Stimulated activated CD4-positive, alpha-beta T cell treated with anti-CD3 and anti-CD28 coated beads, Interleukin-12 subunit alpha, Interleukin-12 subunit beta, amount 100 ng/mL, for 4 hours (primary cell): ENCODE measurements at places on chromosomes 2 and 18.

DNA sequence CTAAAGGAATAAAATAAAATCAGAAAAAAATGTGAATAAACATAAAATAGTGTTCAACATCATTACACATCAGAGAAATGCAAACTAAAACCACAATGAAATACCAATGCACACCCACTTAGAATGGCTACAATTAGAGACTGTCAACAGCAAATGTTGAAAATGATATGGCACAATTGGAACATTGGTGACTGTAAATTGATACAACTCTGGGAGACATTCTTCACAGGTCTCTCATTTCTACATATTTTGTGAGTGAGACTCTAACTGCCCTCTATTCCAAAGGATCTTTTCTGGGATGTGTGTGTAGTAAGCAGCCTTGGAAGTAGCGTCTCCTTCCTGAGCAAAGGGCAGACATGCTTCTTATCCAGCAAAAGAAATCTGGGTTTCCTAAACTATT, 323.0 kb downstream of the FBXO15 start:
- DNase-seq = no peak

DNA sequence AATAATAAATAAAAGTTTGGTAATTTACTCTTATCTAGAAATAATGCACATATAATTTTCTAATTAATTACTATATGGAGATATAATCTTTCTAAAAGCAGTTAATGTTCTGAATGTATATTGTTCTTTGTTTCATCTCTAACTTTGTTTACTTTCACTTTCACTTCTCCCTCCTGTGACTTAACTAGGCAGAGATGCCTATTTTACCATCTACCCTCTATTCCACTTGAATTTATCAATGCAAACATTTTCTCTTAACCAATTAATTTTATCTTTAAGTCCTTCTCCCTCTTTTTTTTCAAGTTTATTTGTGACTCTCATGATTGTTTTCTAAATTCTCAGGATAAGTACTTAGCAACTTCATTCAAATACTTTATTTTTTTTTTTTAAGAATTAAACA, 55.1 kb upstream of the IL1RL1 start:
- DNase-seq = no peak

DNA sequence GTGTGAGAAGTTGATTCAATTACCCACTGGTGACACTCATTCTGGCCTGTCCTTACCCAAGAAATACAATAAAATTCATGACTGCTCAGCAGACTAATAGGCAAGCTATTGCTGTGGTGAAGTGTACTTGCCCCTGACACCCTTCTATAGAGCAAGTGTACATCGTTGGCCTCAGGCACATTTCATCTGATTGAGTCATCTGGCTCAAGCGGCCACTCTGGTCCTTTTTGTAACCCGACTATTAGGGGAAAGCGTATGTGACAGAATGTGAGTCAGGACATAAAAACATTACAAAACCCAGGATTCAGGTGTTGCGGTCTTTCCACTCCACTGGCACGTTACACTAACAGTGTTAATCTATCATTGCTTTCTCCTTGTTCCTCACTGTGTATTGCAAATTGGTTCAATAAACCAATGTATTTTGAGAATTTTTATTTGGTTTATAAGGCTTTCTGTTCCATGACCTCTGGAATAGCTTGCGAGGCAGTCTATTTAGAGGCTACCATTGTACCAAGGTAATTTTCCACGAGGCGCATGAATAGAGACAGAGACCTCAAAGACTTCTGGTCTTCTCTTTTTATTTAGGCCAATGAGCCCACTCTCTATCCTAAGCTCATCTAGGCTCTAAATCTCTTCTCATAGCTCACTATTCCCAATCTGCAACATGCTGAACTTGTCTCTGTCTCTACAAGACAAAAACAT, 10.2 kb upstream of the TTC32 start:
- DNase-seq = no peak

DNA sequence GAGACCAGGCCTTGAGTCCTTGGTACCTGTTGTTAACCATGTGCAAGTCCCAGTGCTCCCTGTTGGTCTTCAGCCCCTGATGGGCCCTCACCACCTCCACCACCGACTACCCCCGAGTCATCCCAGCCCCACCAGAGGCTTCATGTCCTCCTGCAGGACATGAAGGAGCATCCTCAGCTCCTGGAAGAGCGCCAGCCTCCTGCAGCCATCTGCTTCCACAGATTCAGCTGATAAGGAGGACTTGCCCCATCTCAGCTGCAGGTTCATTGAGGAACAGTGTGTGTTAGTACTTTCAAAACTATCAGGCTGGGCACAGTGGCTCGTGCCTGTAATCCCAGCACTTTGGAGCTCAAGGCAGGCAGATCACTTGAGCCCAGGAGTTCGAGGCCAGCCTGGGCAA, 151.9 kb downstream of the ATP9B start:
- DNase-seq = no peak

DNA sequence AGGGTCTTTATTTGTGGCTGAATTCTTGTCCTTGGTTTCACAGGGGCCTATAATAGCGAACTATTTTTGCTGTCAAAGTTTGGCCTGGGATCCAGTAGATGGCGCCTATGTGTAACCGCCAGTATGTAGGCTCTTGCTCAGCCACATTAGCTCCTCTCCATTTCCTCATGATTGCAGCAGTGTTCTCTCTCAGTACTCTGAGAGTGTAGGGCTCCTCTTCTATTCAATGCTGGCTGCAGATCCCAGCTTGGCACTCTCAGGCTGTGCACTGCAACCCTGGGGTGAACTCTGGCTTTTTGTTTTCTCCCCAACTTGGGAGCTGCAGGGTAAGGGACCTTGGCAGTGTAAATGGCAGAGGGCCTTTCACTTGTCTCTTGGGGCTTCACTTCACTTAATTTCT, 344.6 kb upstream of the CHAC2 start:
- DNase-seq = no peak

DNA sequence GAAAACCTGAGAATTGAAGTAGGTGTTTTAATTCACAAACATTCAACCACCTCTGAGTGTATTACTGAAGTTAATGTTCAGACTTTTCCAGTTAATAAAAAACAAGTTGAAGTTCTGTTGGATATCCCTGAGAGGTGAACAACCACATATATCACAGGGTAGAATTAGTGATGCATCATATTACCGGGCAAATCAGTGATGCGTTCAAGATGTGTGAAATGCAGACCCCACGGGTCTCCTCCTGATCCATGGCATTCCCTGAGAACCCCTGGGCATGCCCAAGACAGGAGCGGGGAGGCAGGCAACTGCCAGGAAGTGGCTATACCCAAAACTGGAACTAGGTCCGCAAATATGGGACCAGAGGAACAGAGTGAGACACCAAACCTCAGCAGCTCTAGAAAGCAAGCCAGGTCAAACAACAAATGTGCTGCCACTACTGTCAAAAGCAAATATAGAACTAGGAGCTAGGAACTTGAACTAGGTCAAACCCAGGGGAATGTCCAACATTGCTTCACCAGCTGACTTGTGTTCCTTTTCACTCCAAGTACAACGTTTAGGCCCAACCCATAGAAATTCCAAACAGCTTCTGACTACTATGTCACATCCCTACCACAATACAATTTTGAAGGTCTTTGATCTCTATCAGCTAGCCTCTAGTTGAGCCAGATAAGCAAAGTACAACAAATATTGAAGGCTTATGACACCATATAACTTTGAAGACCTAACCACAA, 20.2 kb downstream of the PSTPIP2 start:
- DNase-seq = no peak

DNA sequence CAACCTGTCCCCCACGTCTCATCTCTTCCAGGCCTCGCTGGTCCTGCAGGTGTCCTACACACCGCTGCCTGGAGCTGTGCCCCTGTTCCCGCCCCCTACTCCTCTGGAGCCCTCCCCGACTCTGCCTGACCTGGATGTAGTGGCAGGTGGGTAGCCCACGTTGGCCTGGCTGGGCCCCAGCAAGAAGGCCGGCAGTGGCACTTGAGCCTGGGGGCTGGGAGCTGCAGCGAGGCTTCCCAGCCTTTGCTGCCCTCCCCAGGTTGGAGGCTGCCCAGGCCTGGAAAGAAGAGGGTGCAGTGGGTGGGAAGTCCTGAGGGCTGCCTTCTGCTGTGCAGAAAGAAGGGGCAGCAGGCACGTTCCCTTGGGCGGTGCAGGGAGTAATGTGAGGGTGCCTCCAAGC, 58.4 kb downstream of the DYSF start:
- DNase-seq = no peak

DNA sequence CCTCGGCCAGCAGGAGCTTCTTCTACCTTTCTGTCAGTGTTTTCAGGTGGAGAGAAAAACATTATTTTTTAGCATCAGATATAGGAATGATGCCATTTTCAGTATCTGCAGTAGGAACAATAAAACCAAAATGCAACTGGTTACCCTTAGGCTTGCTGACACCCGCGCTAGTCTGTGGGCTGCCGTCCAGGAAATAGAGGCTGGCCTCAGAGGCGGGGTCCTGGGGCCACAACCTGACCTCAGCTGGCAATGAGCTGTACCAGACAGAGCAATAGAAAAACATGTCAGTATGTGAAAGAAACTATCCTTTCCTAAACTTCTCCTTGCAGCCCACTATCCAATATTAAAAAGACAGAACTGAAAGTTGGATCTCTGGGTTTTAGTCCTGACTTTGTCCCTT, 4.6 kb upstream of the ST6GAL2 start:
- no peak for DNase-seq

GRCh38 chr18:57890266-57890665, 87.2 kb upstream of the ATP8B1 start:
- no peak for DNase-seq

GRCh38 chr2:152617456-152618192, 99.6 kb downstream of the PRPF40A start:
- no peak for DNase-seq

DNA sequence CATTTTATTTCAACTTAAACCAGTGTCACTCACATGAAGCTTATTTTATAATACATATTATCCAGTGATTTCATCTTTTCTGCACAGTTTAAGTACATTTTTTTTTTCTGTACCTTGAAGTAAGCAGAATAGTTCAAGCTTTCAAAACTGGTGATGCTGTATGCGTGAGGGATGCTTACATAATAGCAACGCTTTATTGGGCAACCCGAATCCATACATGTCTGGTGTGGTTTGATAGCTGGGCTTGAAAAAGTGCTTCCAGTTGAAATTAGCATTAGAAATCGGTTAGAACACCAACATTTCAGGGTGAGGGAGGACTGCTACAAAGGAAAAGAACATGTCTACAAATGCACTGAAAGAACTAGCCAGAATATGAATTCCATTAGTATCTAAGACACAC, 117.4 kb downstream of the MBP start:
- DNase-seq = no peak

- no peak for DNase-seq
Measured at GRCh38 chr2:239664216-239664810, 263.5 kb upstream of the HDAC4 start.

DNA sequence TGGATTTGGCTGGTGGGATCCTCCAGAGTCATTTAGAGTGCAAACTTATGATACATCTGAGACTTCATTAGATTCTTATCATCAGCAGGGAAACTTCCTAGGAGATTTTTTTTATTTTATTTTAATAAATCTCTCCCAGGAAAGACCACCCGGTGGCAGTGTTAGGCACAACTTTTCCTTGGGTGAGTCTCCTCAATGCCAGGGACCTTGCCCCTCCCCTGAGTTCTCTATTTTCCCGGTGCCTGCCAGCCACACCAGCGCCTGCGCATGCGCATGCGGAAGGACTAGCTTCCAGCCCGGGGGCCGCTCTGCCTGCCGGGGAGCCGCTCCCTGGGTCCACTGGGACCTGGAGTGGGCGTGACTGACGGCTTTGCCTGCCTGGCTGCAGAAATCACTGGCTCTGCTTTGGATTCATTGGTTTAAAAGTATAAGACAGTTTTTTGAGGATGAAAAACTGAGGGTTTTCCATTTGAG, 86.6 kb downstream of the TMEM182 start:
- DNase-seq = peak; percentile 7

- no peak for DNase-seq
Measured at GRCh38 chr2:109260886-109261700, 132.1 kb downstream of the SH3RF3 start.

GRCh38 chr2:161230959-161231358, 70.7 kb downstream of the TANK start:
- no peak for DNase-seq

GRCh38 chr2:220445429-220446105, 818.1 kb downstream of the SLC4A3 start:
- DNase-seq = no peak
